ENCODE measurements at places on chromosomes 2 and 18.

DNA sequence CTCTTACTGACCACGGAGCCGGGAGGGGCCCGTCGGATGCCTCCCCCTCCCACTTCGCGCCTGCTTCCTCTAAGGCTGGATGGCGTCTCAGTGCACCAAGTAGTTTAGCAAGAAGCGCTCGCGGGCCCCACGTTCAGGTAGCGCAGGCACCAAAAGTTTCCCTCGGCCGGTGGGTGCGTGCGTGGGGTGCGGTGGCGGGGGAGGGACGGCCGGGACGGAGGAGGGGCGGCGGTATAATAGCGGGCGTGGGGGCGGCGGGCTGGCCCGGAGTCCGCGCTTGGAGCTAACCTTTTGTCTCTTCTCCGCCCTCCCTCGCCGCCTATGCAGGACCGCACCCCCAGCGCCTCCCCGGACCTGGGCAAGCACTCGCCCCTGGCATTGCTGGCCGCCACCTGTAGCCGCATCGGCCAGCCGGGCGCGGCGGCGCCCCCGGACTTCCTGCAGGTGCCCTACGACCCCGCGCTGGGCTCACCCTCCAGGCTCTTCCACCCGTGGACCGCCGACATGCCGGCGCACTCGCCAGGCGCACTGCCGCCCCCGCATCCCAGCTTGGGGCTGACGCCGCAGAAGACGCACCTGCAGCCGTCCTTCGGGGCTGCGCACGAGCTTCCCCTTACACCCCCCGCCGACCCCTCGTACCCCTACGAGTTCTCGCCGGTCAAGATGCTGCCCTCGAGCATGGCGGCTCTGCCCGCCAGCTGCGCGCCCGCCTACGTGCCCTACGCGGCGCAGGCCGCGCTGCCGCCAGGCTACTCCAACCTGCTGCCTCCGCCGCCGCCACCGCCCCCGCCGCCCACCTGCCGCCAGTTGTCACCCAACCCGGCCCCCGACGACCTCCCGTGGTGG is 1.0 kb downstream of the SP5 start:
- DNase-seq = no peak

GRCh38 chr2:96296925-96297324 is 8.4 kb downstream of the SNRNP200 start:
- DNase-seq = no peak

DNA sequence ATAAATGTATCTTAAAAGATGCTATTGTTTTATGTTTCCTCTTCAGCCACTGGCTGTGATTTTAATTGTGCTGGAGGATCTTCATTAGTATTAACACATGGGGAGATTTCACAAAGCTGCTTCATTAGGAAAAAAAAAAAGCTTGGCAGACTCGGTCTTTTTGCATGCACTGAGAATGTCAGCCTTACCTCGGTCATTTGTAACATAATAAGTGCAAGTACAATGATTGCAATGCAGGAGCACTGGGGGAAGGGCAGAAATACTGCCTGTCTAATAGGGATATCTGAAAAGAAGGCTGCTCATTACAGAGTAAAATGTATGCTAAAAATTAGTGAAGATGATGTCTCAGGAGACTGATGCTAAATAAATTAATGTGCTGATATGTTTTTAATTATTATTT is 1.3 kb upstream of the BAZ2B start:
- peak; percentile 25 for DNase-seq

DNA sequence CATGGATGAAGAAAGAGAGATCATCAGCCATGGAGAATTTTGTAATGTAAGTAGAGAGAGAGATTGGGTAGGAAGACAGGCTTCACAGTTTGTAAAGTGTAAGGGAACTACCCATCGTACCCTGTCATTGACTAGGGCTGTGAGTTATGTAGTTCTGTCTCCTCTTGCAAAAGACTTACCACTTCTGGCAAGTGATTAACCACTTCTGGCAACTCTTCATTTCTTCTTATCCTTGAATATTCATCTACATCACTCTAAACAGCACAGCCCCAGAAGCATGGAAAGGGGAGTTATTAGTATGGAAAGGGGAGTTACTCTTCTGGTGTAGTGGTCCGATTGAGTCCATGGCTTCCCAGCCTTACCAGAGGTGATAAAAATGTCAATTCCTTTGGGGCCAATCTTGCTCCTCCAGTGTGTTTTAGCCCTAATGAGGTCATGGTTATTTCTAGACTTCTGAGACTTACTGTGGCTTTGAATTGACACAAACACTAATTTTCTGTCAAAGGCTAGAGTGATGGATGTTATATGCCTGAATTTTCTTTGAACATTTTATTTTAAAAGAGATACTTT is 52.0 kb downstream of the STAT1 start:
- DNase-seq = peak; percentile 60

Measured in fibroblast of mammary gland (primary cell).